ENCODE measurements at places on chromosomes 4 and X.

DNA sequence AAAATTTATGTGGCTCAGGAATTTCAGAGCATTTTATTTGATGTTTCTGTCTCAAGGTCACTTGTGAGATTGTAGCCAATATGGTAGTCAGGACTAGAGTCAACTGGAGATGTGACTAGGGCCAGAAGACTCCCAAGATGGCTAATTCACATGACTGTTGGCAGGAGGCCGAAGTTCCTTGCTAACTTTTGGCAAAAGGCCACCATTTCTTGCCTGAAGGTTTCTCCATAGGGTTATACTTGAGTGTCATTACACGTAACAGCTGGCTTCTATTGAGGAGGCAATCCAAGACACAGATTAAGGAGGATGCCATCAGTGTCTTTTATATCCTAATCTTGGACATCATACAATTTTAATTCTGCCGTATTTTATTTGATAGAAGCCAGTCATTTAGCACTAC lies 162.3 kb upstream of the MAOA start:
- no peak for DNase-seq

DNA sequence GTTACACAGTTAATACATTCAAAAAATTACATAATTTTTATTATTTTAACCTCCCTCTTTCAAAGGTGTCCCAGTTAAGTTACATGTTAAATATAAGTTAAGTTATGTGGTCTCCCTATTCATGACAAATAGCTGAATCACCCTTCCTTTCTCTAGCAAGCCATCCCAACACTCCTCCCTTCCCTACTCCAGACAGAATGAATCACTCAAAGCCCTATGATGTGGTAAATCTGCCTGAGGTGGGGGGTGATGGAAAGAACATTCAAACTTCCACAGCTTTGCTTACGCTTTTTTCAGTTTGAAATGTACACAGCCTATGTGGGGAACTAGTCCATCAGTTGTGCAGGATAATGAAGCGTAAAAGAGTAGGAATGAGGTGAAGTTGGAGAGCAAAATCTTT lies 90.2 kb downstream of the CXCL13 start:
- no peak for DNase-seq

- DNase-seq: no peak
These were observed 223.8 kb upstream of the PSAPL1 start for GRCh38 chr4:7658341-7659204.

DNA sequence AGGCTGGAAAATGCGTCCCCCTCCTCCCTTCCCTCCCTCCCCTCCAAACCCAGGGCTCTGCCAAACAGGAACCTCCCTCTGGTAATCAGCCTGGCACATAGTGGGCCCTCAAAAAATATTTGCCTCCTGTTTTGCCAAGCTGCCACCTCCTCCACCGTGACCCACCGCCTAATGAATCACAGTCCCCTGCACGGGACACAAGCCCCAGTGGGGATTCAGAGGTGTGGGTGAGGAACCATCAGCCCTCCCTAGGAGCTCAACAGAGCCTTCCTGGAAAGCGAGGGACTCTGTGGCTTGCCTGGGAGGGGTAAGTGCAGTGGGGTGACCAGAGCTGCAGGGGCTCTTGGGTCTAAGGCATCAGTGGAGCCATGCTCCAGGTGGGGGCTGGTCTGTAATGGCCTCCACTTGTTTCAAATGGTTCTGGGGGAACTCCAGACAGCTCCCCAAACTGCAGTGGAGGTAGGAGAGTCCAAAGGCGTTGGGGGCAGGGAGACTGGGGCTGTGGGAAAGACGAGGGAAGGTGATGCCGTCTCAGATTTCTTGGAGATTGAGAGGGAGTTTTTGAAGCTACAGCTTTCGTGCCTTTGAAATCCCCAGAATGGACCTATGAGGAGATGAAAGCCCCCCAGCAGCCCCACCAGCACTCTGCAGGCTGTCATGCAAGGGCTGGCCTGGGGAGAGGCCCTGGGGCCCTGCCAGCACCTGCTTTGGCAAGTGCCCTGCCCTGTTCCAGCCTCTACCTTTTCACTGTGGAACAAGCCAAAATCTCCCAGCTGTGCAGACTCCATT lies 1.0 kb upstream of the PPP2R2C start:
- no peak for DNase-seq

GRCh38 chrX:1821846-1822245 lies 207.0 kb downstream of the ASMT start:
- no peak for DNase-seq

- DNase-seq: peak; percentile 74
These were observed at the start of gene PABPC4L for GRCh38 chr4:134201216-134202161. PABPC4L (minus strand) TSS chr4:134201789; CDS start chr4:134201019, 770 bp downstream.

DNA sequence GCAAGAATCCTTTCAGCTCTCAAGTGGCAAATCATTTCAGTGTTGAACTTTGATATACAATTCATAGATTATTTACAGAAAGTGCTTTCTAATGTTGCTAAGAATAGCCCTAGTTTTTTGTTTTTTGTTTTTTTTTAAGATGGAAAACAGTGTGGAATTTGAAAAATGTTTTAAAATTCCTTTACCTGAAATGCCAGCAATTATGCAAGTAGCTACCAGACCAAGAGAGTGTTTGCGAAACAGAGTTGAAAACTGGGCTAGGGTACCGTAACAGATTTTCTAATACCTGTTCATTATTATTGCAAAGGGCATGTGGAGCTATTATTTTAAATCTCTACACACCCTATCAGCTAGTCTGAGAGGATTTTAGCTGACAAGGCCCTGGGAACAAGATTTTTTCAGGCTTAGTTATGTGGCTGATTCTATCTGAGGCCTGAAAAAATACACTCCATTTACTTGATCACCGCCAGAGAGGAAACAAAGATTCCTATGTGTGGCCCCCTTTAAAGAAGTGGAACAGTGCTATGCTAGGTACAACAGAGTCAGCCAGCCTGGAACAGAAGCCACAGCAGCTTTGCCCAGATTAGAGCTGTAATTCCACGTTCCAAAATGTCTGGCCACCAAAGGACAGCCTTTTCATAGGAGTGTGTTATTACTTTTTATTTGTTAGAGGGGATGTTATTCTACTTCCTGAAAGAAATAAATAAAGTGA lies 46.9 kb upstream of the SLC39A8 start:
- DNase-seq: no peak

DNA sequence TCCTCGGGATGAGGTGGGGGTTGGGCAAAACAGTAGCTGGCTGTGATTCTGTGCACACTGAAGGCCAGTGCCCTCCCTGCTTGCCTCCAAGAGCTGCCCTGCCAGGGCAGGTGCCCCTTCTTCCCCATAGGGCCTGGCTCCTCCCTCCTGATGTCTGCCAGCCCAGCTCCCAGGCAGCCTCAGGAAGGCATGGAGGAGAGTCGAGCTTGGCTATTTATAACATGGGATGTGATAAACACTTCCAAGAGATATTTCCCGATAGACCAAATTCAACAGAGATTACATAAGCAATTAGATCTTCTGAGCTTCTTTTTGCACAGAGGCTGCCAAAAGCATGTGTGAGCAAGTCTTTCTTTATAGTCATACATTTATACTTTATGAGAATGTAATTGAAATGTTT lies 45.3 kb upstream of the PJA1 start:
- DNase-seq: no peak

- no peak for DNase-seq
These were observed 707 bp downstream of the SLC9A6 start for GRCh38 chrX:135985973-135986310.

- no peak for DNase-seq
These were observed 221.7 kb downstream of the APBB2 start for GRCh38 chr4:40992472-40993295.

GRCh38 chr4:176902710-176903323 lies 110.1 kb upstream of the VEGFC start:
- no peak for DNase-seq

Data from forelimb muscle (tissue), 1 donor.